ENCODE measurements at places on chromosomes 16 and 17. TPM values are rescaled to one million over a fixed set of nuclear protein-coding genes. Genes with fewer than 3 reads are reported as not detected.

GRCh38 chr16:47461598-47462266, 601 bp downstream of the PHKB start:
- DNase-seq, result peak; percentile 58

DNA sequence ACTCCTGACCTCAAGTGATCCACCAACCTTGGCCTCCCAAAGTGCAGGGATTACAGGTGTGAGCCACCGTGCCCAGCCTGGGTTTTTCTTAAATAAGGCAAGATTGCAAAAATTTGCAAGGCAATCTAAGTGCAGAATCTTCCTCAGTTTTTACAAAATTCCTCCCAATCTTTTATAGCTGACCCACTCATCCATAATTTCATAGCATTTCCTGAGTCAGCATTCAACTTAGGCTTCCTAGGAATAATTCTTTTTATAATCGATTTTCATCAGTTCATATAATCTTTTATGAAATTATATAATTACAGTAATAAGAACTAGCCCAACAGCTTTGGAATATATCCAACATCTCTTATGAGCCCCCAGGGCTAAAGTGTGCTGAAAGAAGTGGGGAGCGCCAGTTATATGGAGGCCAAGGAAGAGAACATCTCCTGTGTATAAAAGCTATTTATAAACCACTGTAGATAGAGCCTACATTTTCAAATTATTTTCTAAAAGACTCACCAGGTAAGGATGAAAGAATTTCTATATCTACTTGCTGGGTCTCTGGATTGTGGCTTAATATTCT, 14.8 kb downstream of the COIL start:
- no peak for DNase-seq

DNA sequence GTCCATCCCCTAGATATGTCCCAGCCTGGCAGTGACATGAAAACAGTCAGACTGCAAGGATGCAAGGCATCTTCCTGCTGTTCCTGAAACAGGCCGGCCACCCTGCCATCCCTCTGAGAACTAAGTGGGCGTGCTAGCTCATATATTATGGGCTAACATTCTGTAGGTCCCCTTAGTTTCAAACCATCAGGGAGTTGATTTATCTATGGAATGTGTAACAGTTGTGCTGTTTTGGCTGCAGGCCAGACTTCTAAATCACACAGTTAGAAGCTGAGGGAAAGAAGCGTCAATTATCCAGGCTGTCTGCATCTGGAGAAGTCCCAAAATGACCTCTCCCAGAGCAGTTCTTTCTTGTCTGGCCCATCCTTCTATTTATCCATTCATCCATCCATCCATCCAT, 102.7 kb upstream of the DNAH9 start:
- no peak for DNase-seq

DNA sequence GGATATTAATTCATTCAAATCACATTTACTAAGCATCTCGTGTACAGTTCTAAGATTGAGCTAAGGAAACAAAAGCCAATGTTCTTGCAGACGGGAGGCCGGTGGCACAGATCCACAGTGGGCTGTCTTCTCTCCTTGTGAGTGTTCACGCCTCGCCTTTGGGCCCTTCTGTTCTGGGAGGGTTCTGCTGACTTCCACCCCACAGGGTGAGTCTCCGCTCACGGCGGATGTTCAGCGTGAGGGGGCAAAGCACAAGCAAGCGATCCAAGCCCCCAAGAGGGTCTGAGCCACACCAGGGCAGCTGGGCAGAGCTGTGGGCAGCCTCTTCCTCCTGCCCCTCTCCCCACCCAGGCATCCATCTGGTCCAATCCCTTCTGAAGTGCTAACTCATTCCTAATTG, 84.3 kb upstream of the DOC2B start:
- no peak for DNase-seq

GRCh38 chr17:82942166-82943130, 102.6 kb upstream of the ZNF750 start:
- DNase-seq, result no peak

RGS11 gene
- total RNA-seq, result 0.96 TPM

DNA sequence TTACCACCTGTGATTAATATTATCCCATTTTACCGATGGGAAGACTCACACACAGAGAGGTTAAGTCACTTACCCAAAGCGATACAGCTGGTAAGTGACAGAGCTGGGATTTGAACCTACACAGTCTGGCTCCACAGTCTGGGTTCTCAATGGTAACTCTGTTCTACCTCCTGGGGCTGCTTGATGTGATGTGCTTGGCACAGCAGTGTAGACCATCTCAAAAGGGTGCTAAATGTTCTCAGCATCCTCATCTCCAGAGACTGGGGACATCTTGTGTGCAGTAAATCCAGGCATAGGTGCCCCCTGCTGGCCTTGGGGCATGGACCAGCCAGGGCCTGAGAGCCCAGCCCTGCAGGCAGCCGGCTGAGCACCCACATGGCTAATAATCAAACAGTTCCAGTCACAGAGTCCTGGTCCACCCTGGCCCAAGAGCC, 15.4 kb upstream of the KATNB1 start:
- DNase-seq, result peak; percentile 63

DNA sequence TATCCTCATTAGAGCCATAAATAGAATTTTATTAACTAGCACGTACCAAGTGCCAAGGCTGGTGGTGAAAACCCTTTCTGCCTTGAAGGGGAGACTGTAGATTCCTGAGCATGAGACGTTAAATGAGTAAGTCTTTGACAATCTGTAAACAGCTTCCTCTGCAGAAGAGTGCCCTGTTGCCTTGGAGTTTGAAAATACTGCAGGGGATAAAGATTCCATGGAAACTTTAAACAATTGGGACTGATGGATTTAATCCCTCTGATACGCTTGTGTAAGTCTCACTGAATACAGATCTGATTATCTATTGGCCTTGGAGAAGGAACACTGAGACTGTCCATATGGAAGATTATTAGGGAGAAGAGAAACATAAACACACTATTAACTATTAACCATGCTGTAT, 1053.4 kb upstream of the RBFOX1 start:
- DNase-seq, result peak; percentile 61

DNA sequence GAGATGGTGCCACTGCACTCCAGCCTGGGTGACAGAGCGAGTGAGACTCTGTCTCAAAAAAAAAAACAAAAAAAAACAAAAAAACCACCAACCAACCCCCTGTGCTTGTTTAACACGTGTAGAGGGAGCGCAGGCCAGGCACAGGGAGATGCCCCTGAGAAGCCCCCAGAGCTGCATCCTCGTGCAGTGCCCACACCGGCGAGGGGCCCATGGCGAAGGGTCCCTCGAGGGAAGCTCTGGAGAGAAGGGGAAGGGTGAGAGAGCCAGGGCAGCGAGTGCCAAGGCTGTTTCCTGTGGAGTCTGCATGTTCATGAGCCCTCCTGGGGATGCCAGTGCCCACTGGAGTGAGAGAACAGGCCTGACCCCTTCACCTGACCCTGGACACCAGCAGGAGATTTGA, 47.8 kb upstream of the GSE1 start:
- DNase-seq, result no peak

- DNase-seq, result peak; percentile 87
Observed at GRCh38 chr16:30526137-30526822, at the start of gene ZNF768. Gene ZNF768 (minus strand): TSS chr16:30526566. CDS start chr16:30526413, 153 bp downstream.

- peak; percentile 100 for DNase-seq
Observed at GRCh38 chr16:74984529-74985296, at the start of gene WDR59. Gene WDR59 (minus strand): TSS chr16:74985123. CDS start chr16:74985017, 106 bp downstream.

GRCh38 chr17:58381124-58382035, 29.4 kb upstream of the SUPT4H1 start:
- no peak for DNase-seq

DNA sequence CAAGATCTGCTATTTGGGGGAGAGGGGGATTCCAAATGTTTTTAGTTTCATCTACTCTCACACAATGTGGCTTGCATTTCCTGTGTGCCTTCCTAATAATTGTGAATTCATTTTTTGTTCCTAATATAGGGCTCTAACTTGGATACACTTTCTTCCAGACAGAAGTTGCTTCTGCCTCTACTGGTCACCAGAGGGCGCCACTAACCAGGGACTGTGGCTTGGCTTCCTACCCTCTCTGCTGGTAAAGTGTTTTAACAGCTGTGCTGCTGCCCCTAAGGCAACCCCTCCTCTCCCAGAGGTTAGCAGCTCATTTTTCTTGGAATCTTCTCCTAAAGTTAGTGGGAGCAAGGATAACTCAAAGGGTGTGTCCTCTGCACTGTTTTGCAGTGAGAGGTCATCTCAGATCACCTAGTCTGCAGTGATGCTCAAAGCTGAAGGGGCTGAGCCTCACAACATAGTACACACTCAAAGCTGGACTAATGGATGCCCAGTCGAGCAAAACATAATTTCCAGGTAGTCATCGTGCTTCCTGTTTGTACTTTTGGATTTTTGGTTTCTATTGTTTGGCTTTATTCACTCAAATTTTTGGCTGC, 5.0 kb upstream of the PRSS54 start:
- peak; percentile 71 for DNase-seq

DNA sequence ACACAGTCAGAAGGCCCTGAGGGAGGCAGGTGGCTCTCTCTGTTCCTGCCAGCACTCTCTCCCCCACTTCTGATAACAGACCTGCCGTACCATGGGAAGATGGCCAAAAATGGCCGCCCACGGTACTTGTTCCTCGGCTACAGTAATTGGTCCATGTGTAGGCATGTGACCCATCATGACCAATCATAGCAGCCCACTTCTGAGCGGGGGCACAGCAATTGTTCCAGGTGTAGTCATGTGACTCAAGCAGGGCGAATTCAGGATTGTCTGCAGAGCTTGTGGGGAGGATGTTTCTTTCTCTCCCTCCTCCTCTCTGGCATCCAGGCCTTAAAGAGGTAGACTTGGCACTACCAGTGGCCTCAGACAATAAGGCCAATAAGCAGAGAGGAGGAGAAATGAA, 250.4 kb downstream of the MRTFB start:
- no peak for DNase-seq

TMEM100 gene
- 0.59 TPM for total RNA-seq

ZNF263 gene
- 40.8 TPM for total RNA-seq

All from neural progenitor cell (in vitro differentiated cells).